ENCODE measurements at places on chromosomes 13 and 19.

DNA sequence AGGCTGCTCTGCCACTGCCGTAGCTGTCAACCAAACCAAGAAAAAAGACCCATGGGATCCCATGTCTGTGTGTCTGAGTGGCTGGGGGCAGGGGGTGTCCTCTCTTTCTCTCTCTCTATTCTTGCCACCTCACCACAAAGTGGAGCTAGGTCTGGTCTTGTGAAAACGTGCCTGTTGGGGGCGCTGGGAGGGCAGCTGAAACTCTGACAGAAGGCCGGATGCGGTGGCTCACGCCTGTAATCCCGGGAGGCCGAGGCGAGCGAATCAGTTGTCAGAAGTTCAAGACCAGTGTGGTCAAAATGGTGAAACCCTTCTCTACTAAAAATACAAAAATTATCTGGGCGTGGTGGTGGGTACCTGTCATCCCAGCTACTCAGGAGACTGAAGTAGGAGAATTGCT, 29.2 kb downstream of the ZNF146 start:
- no peak for DNase-seq

- DNase-seq, result no peak
Measured at GRCh38 chr13:92864584-92865284, 361.9 kb upstream of the GPC6 start.

DNA sequence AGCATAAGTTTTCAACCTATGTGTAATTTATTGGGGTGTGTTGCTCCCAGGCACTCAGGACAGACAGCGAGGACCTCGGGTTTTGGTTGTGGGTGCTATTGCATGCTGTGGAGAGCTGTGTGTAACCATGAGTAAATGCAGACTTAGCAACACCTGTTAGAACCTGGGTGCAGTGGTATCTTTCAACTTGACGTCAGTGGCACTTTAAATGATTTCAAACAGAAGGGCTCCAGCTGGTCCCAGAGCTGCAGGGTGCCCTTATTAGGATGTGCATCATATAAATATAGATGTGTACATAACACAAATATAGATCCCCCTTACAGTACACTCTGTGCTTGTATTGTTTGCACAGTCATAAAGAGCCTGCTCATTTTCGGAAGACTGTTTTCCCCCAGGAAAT, 228.3 kb upstream of the IRS2 start:
- no peak for DNase-seq

DNA sequence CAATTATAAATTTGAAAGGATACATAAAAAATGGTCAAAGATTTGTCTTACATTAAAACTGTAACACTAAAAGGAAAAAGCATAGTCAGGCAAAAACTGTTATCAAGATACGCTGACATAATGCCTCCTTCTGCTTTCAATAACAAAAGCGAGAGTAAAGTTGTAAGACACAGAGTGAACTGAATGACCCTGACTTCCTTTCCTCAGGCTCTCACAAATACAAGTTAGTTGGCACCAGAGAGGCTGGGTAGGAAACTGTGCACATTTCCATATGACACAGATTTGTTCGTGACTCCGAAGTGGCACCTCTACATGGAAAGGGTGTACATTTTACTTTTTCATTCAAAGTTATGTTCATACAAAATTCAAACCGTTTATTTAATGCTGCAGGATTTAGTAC, 15.4 kb downstream of the FGF14 start:
- DNase-seq, result no peak

DNA sequence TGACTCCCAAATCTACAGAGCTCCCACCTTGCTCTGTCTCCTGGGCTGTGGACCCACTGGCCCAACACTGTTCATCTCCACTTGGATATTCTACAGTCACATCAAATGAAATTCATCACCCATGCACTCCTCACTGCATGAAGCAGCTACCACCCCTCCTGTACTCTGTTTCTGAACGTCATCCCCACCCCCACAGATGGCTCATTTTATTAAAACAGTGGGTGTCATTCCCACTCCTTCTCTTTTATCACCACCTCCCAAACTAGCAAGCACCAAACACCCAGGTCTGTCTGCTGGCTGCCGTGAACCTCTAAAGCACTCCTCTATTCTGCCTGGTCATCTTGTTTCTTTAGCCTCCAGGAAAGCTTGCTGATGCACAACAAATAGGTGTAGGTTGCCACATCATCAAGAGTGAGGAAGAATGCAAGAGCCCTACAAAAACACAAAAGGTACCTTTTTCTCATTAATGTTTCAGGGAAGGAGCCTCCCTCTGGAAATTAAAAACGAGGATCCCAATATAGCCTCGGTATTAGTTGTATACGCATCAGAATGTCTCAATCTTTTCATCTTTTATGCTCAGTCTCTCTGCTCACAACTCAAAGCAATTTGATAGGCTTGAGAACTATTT, 91.8 kb downstream of the MIPEP start:
- DNase-seq, result no peak

DNA sequence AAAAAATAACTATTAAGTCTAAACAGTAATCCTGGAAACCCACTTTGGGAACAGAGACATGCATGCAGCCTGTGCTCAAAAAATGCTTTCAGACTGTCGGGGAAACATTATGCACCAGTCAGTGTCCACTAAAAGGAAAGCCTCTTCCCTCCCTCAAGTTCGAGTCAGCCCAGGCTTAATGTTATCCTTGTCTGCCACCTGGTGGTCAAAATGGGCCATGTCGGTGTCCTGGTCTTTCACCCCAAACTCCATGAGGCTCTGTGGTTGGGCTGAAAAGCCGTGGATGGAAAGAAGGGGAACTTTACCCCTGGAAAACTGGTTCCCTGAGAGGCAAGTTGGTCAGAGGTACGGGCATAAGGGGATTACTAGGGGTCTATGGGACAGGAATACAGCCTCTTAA, 88.4 kb upstream of the ZNF492 start:
- DNase-seq, result peak; percentile 38

DNA sequence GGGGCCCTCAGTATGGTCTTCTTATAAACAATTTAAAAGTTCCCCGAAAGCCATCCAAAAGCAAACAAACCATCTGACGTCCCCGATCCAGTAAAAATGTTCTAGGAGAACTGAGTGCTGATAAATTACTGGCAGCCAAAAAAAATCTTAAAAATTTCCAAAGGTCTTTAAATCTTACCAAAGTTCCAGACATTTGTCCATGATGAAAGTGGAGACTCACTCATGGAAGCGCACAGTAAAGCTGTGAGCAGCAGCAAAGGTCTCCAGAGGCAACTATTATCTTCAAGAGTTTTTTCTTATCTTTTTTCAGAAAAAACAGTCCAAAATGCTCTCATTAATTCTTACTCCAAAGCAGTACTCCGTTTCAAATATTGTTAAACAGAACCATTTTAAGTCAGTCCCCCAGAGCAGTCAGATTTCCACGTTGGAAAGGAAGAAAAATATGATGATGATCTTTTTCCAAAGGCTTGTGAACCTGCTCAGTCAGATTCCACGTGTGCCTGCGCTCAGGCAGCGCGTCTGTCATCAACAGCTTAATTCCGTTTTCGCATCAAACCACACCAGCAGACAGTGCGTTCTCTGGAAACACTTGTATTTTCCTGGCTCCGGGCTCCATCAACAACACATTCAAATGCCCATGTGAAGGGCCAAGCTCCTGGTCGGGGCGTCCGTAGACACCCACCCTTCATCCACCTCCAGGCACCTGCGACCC, 85.4 kb downstream of the COL4A1 start:
- no peak for DNase-seq

- DNase-seq, result peak; percentile 11
Measured at GRCh38 chr19:15419413-15420025, 731 bp upstream of the AKAP8L start.

DNA sequence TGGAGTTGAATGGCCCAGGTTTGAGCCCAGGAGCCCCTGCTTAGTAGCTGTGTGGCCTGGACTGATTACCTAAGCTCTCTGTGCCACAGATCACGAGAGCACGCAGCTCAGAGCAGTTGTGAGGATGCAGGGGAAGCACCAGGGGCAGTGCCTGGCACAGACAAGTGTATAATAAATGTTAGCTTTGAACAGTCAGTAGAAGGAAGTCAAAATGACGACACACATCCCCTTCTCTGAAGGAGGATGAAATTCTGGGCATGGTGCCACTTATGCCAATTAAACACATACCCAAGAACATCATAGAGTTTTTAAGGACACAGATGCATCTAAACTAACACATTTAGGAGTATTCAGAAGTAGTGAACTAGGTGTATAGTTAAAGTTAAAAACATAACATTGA, 24.9 kb upstream of the SIGLEC11 start:
- no peak for DNase-seq

- no peak for DNase-seq
Measured at GRCh38 chr19:13997631-13997962, 8.5 kb downstream of the RFX1 start.

DNA sequence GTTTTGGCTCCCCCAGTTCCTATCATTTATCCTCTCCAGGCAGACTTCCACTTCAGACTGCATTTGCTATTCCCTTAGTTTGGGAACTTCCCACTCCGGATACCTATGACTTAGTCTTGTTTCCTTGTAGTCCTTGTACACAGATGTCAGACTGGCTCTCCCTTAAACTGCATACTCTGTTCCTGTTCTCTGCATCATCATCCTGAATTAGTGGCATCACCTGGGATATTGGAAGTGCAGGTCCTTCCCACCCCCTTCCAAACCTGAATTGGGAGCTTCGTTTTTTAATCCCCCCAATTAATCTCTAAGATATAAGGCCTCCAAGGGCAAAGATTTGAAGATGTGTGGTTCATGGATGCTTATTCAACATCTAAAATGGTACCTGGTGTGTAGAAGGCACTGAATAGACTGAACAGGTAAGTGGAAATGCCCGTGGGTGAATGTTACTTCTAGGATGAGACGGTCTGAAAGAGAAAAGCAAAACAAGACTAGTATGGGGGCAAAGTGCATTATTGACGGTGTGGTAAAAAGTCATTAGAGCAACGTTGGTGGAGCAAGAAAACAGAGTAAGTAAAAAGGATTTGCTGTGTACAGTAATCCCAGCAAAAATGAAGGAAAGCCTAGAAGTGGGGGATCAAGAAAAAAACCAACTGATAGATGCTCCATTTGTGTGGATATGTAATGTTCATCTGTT, 9.6 kb downstream of the MIR17HG start:
- DNase-seq, result no peak

- no peak for DNase-seq
Measured at GRCh38 chr13:61989978-61990377, 574.3 kb upstream of the PCDH20 start.
